CD4-positive, alpha-beta T cell treated with Interleukin-15 for 1 hour (primary cell): ENCODE measurements at places on chromosomes 2 and 18.
A peak's percentile ranks its signal among the peaks of the same experiment; 100 is the strongest.

GRCh38 chr2:7025082-7025481, 107.9 kb downstream of the RNF144A start:
- no peak for DNase-seq

DNA sequence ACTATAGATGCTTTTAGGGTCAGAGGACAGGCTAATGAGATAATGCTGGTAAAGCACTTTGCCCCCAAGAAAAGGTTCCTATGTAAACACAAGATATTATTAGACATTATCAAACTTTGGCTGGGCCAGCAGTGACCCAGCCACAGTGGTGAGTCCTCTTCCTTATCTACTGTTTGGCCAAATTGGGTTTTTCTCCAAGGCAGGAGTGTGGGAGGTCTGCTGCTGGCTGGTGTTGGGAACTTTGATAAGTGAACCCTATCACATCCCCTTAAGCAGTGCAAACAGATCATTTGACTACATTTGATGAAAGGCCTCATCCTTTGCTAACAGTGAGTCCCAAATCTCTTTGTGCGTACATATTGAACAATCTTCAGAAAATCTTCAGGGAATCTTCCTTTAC, 16.2 kb downstream of the FZD7 start:
- DNase-seq, result no peak

DNA sequence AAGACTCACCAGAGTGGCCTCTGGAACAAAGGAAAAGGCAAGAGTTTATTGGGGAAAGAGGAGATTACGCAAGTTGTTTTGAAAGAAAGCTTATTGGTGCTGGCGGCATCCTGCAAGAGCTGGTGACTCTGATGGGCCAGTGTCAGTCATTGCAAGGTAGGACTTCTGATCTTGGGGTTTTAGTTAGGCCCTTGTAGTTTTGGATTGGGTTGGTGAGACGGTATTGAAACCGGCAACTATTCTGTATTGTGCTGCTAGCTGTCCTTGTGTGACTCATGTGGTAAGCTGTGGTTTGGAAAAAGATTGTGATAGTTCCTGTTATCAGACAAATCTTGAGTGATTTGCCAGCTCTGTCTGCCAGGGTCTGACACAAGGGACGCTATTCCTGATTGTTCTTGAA, 159.1 kb upstream of the PIEZO2 start:
- no peak for DNase-seq

DNA sequence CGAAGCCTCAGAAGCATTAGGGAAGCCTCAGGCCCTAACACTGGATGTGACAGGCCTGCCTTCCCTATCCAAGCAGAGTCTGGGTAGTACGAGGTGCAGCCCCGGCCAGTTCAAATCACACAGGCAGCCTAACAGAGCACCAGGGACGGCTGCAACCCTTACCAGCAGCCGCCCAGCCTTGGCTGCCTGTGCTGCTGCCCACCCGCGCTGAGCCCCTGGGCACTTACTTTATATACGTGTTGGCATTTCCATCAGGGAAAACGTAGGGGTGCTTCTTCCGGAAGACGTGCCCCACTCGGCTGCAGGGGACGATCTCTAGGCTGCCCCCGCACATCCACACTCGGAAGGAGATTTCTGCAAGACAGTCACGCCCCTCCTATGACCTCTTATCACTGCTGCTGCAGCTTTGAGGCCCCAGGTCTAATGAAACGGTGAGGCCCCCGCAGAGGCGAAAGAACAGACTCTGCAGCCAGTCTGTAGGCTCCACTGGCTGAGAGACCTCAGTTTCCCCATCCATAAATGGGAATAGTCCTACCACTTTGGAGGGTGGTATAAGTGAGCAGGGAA, 124.7 kb upstream of the CAPN13 start:
- DNase-seq, result no peak

DNA sequence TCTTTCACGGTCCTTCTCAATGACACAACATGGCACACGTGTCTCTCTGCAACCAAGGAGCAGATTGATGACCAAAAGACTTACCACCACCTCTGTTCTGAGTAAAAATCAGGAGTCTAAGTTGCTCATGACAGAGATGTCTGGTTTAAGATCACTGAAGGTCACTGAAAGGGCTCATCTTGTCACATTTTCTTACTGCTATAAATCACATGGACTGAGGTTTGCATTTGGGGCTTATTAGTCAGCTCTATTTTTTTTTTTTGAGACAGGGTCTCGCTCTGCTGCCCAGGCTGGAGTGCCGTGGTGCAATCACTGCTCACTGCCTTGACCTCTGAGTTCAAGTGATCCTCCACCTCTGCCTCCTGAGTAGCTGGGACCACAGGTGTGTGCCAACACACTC, 19.4 kb downstream of the CFLAR start:
- DNase-seq, result no peak

- no peak for DNase-seq
Observed at GRCh38 chr18:78984941-78985784, 5.5 kb downstream of the SALL3 start.

DNA sequence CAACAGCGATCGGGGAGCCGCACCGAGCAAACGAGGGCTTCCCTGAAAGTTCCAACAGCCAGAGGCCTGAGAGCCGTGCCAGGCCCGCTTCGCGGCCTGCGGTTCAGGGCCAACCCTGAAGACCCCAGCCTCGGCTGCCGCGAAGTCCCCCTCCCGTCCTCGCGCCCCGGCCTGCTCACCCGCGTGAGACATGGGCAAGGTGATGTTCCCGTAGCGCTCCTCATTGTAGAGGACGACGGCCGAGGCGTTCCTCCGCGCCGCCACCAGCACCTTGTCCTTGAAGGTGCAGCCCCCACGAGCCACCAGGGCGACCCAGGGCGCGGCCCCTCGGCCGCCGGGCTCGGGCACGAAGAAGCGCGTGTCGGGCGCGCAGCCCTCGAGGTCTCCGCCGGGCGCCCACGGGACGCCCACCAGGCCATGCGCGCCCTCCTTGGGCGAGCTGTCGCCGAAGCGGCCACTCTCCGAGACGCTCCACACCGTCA, 510 bp downstream of the RNF149 start:
- DNase-seq, result peak; percentile 25

GRCh38 chr18:44918142-44918476, 237.4 kb downstream of the SETBP1 start:
- no peak for DNase-seq

GRCh38 chr18:35470435-35470834, 27.3 kb downstream of the INO80C start:
- DNase-seq, result no peak

GRCh38 chr2:120866483-120867140, 130.9 kb downstream of the GLI2 start:
- no peak for DNase-seq

GRCh38 chr2:186269536-186269935, 216.5 kb upstream of the ZC3H15 start:
- no peak for DNase-seq

- no peak for DNase-seq
Observed at GRCh38 chr2:176879426-176879995, 333.1 kb upstream of the HNRNPA3 start.

DNA sequence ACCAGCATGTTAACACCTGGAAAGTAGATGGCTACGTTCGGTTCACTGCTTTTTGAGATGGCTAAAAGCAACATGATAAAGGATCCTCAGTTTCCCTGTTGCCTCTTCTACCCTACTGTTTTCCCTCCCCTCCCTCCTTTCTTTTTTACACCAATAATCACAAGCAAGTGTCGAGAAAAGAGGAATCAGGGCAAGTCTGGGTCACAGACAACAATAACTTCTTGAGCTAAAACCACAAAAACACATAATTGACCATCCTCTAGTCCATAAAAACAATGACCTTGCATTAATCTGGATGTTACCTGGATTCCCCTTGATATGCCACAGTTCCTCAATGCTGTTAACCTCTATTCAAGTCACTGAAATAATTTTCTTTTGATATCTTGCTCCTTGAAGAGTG, 736.6 kb upstream of the GCFC2 start:
- no peak for DNase-seq

DNA sequence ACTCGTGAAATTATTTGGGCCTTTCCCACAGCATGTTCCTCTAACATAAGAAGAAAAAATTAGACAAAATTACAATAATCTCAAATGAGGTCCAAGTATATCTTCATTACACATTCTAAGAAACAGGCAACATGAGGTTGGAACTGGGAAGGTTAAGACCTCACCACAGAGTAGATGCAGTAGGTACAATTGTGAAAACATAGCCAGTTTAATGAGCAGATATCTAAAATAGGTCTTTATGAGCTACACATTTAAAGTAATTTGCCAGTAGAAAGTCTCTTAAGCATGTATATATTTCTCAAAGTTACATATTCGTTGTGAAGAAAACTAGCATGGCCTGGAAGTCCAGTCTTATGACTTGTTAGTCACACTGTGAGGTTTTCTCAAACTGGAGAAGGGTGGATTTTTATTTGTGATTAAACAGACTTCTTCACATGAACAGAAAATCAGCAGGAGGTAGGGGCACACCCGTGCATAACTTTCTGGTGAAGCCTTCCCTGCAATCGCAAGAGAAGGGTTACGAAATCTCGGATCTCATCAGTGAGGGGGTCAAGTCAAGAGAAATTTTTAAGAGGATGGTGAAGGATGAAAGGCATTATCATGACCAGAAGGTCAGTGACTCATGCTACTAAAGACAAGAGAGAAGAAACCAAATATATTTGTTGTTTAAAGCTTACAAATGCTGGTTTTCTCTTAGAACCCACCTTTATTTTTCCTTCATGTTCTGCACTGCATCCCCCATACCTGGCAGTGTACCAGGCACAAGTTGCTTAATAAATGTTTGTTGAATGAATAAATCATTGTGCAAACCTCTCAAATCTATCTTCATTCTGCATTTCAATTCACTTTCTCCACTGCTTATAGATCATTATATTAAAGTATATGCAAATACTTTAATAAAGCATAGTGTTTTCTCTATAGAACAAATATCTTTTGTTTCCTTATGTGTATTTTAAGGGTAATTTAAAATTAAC, 5.1 kb upstream of the RAB27B start:
- no peak for DNase-seq

DNA sequence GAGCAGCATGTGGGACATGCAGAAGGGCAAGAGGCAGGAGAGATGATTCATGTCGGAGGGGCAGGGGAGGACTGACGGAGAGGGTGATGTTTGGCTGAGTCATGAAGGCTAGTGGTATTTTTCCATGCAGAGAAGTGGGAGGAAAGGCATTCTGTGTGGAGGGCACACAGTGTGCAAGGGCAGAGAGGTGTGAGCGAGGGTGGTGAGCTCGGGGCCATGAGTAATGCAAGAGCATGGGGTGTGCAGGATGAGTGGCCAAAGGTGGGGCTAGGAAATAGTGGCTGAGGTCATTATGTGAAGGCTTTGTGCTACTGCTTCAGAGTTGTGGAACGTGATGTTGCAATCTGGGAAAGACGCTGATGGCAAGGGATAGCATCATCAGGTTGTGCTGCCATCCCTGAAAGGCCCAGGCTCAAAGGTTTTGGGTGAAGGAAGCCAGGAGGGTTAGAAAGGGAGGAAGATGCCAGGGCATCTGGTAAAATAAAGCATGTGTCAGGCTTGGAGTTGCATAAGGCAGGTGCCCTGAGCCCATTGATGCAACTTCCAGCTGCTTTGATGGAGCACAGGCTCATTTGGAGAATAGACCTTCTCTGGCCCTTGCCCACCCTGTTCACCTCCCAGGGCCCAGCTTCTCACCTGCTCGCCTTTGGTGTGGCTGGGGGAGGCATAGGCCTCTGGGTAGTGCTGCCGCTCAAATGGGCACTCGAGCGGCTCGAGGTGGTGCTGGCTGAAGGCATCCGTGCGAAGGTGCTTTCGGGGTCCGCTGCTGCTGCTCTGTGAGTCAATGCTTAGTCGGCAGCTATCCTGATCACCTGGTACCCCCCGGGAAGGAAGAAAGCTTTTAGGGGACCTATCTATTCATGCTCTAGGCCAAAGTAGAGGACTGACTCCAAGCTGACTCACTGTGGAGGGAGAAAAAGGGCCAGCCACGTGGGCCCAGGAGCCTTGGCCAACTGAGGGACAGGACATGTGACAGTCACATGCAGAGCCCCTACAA, 37.5 kb downstream of the PAX8 start:
- peak; percentile 66 for DNase-seq

GRCh38 chr2:188598551-188598950, 306.9 kb downstream of the GULP1 start:
- DNase-seq, result no peak

GRCh38 chr2:238469155-238469554, 42.4 kb downstream of the ASB1 start:
- no peak for DNase-seq

- DNase-seq, result no peak
Observed at GRCh38 chr2:149465873-149466272, 121.7 kb downstream of the MMADHC start.

DNA sequence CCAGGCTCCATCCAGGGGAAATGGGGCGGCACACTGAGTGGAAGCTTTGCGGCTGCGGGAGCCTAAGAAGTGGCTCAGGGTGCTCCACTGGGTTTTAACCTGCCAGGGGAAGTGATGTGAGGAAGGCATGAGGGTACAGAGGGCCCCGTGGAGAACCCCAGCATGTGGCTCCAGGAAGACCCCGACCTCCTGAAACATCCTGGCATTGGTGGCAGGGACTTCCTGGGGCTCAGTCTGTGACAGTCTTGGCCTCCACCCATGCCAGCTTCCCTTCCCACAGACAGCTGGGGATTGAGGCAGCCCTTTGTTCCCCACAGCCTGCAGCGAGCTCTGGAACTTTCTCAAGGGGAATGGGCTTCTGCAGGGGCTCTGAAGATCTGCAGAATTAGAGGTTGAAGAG, 146.6 kb downstream of the TNS1 start:
- no peak for DNase-seq

DNA sequence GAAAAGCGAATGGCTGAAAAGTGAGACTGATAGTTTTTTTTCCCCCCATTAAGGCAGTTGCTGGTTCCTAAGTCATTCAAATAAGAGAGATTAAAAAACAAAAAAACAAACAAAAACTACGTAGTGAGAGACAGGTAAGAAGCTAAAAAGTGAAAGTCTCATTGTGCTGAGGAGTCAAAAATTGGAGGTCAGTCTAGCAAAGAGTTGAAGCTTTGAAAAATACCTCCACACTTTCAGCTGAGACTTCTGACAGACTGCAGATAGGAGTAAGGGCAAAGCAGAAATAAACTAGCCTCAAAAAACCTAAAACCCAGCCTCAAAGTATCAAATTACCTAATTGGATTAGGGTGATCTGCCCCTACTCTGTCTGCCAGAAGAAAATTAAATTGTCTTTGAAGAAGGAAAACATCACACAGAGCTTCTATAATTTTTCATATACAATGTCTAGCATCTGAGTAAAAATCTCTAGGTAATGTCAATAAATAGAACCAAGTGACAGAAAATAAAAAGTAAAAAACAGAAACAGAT, 10.9 kb upstream of the EIF2AK3 start:
- DNase-seq, result no peak

GRCh38 chr2:46858702-46859090, 56.9 kb downstream of the MCFD2 start:
- DNase-seq, result no peak

- no peak for DNase-seq
Observed at GRCh38 chr2:149744865-149745264, 157.3 kb upstream of the MMADHC start.

- DNase-seq, result no peak
Observed at GRCh38 chr2:153510996-153511395, 32.4 kb upstream of the RPRM start.

GRCh38 chr2:151904807-151905206, 76.6 kb upstream of the ARL5A start:
- DNase-seq, result no peak
